NCI-H146 (cell line): ENCODE measurements at places on chromosomes 12 and 14.

DNA sequence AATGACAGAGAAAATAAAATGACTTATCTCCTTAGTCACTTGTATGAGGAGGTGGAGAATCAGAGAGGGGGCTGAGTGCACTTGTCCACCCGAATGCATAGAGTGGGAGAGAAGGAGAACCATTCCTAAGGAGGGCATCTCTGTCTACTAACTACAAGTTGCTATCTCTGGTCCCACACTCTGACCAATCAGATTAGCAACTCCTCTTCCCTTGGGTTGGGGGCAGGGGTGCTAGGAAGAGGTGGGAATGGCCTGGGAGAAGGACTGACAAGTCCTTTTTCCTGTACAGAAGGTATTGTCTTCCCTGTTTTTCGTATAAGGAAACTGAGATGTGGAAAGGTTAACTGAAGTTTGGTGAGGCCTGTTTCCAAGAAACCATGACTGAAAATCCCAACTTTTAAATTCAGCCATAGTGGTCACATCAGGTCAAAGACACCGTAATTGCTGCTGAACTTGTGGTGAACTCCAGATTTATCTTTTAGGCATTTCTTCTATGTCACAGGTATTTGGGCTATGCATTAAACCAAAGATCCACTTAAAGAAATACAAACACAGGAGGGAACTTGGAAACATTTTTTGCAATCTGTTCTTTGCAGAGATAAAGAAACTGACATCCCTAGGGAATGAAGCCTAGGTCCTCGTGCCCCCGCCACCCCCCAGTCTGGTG is 207.8 kb downstream of the CRADD start:
- no peak for DNase-seq

- no peak for DNase-seq
These were observed 56.2 kb downstream of the SDR9C7 start for GRCh38 chr12:56878010-56878339.

GRCh38 chr14:82528016-82528415 is 994.4 kb upstream of the SEL1L start:
- DNase-seq, result peak; percentile 61

DNA sequence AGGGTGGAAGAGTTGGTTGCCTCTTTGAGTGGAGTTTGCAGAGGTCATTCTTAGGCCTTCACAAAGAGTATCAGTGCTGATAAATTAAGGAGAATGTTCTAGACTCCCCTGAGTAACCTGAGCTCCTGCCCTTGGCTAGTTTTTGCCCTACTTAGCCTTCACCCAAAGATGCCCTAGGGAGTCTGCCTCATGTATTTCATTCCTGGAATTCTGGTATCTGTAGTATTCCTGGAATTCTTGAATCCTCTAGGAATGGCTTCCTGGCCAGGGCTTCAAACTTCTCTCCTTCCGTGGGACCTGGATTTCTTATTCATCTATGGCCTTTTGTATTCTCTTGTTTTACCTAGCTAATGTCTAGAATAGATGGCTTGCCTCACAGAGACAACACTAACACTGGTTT is 701.1 kb downstream of the NOVA1 start:
- no peak for DNase-seq

DNA sequence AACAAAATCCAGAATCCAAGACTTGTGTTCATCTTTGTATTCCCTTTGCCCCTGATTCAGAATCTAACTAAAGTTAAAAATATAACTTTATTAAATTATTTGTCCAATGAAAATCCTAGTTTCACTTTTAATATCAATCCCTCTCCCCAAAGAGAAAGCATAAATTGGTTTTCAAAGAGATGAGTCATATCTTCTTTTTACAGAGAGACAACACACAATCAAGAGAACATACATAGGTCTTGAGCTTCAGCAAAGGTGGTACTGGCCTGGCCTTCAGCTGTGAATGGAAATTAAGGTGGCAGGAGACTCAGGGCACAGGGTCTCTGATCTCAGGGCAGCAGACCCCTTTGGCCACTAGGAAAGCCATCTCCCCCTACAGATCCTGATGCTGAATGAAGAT is 4.3 kb upstream of the ASCL1 start:
- no peak for DNase-seq

DNA sequence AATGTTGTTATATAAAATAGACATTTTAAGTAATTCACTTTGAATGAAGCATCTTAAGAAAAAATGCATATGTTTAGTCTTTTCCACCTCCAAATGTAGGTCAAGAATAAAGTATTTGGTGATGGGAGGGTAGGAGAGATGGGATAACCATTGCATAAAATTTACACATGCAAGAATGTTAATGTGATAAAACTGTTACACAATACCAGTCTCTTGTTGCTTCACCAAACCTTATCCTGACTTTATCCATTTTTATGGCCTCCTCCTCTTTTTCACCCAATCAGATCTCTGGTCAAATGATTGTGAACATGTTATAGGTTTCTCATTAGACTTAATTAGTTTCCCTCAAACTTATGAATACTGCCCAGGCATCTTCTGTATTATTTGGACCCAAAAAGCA is 994.5 kb upstream of the FLRT2 start:
- DNase-seq, result no peak

DNA sequence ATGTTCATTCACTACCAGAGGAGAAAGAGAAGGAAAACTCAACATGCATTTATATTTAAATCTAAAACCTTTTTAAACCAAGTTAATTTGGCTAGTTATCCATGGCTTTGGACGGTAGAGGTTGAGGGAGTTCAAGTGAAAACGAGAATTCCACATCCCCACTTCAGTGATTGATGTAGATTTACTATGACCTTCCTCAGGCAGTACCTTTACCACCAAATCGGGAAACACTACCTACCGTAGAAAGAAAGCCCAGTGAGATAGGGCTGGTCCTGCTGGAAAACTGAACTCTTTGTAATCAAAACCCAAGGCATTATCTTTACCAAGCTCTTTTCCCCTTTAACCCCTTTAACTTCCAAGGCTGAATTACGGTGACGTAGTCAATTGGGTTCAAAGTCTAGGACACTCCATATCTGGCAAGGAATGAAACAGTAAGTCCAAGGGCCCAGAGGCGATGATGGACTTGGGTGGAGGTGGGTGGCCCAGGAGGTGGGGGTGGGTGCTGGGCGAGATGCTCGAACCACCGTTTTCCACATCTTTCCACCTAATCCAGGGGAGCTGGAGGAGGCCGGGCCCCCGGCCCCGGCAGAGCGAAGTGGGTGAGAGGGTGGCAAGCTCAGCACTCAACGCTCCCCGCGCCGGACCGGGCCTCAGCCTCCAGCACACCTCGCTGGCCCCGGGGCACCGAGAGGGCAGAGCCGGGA is 618 bp downstream of the SEC23A start:
- peak; percentile 54 for DNase-seq

DNA sequence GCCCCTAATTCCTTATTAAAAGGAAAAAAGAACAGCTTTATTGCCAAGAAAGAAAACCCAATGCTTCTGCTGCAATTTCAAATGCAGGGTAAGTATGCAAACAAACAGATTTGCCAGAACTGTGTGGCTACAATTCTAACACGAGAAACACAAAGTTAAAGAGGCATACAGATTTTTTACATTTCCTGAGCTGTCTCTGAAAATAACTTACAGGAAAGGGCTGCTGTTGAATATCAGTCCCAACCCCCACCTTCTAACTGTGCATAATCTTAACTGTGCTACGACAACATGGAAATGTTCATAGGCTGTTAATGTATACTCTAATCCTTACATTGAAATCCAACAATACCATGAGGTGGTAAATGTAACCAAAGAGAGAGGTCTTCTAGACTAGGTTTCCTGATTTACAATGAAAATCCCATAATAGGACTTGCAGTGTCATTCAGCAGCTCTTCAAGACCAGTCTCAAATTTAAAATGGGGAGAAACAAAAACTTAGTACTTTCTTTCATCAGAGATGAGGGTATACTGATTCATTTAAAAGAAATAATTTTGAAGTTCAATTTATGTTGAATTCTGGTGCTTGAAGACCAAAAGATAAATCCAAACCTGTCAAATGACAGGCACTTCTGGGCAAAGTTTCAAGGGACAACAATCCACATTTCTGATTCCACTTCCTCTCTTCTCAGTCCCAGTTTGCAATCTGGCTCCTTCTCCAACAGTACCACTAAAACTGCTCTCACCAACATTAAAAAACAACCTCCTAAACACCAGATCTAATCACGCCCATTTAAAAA is 14.4 kb downstream of the FGD6 start:
- DNase-seq, result no peak

- DNase-seq, result no peak
These were observed 62.8 kb downstream of the OTOGL start for GRCh38 chr12:80162177-80162576.
